Vagina (tissue), 2 donors: ENCODE measurements at places on chromosomes 4 and X.

- DNase-seq: no peak
Observed at GRCh38 chr4:52987392-52988056, 125.4 kb downstream of the RASL11B start.

GRCh38 chr4:134313591-134313990, 112.0 kb upstream of the PABPC4L start:
- DNase-seq: no peak

GRCh38 chrX:10015723-10016518, 48.8 kb downstream of the CLDN34 start:
- no peak for DNase-seq

DNA sequence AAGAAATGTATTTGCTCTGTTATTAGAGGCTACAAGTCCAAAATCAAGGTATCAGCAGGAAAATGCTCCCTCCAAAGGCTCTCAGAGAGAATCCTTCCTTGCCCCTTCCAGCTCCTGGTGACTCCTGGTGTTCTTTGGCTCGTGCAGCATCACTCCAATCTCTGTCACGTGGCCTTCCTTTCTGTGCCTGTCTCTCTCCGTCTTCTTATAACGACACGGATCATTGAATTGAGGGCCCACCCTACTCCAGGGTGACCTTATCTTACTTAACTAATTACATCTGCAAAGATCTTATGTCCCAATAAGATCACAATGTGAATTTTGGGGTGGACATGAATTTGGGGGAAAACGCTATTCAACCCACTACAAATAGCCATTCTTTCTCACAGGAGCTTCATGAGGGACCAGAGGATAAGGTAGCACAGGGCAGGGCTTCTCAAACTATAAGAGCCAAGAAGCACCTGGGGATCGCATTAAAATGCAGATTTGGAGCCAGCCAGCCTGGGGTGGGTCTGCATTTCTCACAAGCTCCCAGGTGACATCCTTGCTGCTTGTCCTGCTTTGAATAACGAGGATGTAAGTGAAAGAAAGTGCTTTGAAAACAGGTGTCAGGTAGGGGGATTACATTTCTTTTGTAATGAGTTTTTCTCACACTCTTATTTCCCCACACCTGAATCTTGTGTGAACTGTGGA, 41.9 kb upstream of the APLN start:
- no peak for DNase-seq

- no peak for DNase-seq
Observed at GRCh38 chr4:184734758-184735157, 862 bp upstream of the CENPU start.

GRCh38 chr4:1809754-1810502, 16.8 kb downstream of the FGFR3 start:
- no peak for DNase-seq
